ENCODE measurements at places on chromosomes 3 and 15.

- H3K27ac ChIP-seq = no peak overlapping the region
- H3K4me1 ChIP-seq = no peaks in the 10 kb centered on the region
- DNase-seq = no peak
Observed at GRCh38 chr3:71936681-71937080, 151.7 kb upstream of the PROK2 start.

GRCh38 chr15:67050062-67050461 lies 15.3 kb upstream of the SMAD3 start:
- H3K36me3 ChIP-seq = no peaks in the 10 kb centered on the region
- H3K27me3 ChIP-seq = no peaks in the 10 kb centered on the region
- DNase-seq = no peak
- H3K4me3 ChIP-seq = no peak overlapping the region
- peaks cover 24% of the 10 kb centered on the region for H3K4me1 ChIP-seq

DNA sequence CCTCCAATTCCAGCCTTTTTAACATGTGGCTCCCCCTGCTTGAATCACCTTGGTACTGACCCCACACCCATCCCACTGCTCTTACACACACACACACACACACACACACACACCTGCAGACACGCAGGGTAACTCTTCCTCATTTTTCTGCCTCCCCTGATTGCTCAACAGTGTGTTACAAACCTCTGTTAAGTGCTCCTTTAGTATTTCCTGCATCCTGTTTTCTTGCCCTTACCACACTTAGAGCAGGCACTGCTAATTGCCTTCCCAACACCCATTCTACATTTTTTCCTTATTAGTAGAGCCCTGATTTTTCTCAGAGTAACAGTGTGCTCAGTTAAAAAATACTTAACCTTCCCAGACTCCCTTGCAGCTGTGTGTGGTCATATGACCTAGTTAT lies 184.0 kb downstream of the EBLN2 start:
- H3K27me3 ChIP-seq = peaks cover 2% of the 10 kb centered on the region
- H3K4me3 ChIP-seq = no peak overlapping the region
- no peaks in the 10 kb centered on the region for H3K36me3 ChIP-seq
- no peak overlapping the region for H3K27ac ChIP-seq
- H3K4me1 ChIP-seq = no peaks in the 10 kb centered on the region
- no peak for DNase-seq

- H3K36me3 ChIP-seq = peaks cover 64% of the 10 kb centered on the region
- H3K4me3 ChIP-seq = no peak overlapping the region
- no peak for DNase-seq
- no peaks in the 10 kb centered on the region for H3K27me3 ChIP-seq
Observed at GRCh38 chr15:40982855-40983254, 29.6 kb downstream of the CHAC1 start.

- H3K4me1 ChIP-seq = no peaks in the 10 kb centered on the region
- no peak overlapping the region for H3K27ac ChIP-seq
- H3K4me3 ChIP-seq = no peak overlapping the region
- DNase-seq = no peak
- no peaks in the 10 kb centered on the region for H3K36me3 ChIP-seq
Observed at GRCh38 chr3:53534676-53535400, 40.4 kb downstream of the CACNA1D start.

DNA sequence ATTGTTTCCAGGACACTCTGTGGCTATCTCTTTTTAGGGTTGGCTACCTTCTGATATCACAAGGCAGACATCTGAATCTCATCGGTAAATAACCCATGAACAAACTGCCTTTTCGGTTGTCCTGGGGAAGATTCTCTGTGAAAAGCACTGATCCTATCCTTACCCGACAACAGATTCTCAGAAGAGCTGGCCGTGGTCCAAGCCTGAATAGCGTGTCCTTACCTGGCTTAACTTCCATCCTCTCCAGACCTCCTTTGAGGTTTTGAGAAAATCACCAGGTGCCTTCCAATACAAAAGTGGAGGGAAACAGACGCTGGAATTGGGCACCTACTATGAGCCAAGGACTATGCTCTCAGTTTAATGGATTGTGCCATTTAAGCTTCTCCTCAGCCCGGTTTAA lies 87.4 kb upstream of the ARHGEF3 start:
- H3K27ac ChIP-seq = peak overlapping the region; percentile 36
- no peak overlapping the region for H3K4me3 ChIP-seq
- no peaks in the 10 kb centered on the region for H3K27me3 ChIP-seq
- peaks cover 32% of the 10 kb centered on the region for H3K36me3 ChIP-seq

DNA sequence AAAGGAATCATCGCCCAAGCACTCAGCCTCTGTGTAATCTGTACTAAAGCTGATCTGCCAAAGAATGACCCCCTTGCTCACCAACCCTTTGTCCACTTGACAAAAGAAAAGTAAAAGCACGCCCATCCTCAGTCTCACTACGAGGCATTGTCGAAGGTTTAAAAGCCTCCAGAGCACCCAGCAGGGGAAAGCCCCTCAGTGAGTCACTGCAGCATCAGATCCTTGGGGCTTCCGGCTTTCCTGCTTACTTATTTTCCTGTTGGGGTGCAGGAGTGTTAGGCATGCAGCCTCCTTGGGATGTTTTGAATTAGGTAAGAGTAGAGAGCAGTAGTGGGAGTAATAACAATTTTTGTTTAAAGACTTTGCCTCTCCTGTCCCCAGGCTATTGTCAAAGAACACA lies 216.1 kb downstream of the MTHFS start:
- peaks cover 12% of the 10 kb centered on the region for H3K27me3 ChIP-seq
- no peak for DNase-seq
- H3K27ac ChIP-seq = no peak overlapping the region
- H3K4me1 ChIP-seq = no peaks in the 10 kb centered on the region
- no peaks in the 10 kb centered on the region for H3K36me3 ChIP-seq

GRCh38 chr3:25036633-25037032 lies 391.4 kb upstream of the RARB start:
- no peaks in the 10 kb centered on the region for H3K4me1 ChIP-seq
- no peak overlapping the region for H3K4me3 ChIP-seq
- H3K27me3 ChIP-seq = no peaks in the 10 kb centered on the region
- H3K36me3 ChIP-seq = no peaks in the 10 kb centered on the region
- no peak overlapping the region for H3K27ac ChIP-seq

- no peaks in the 10 kb centered on the region for H3K36me3 ChIP-seq
- no peak for DNase-seq
- no peaks in the 10 kb centered on the region for H3K27me3 ChIP-seq
- no peak overlapping the region for H3K4me3 ChIP-seq
Observed at GRCh38 chr3:144556392-144556791, 584.8 kb downstream of the DIPK2A start.

DNA sequence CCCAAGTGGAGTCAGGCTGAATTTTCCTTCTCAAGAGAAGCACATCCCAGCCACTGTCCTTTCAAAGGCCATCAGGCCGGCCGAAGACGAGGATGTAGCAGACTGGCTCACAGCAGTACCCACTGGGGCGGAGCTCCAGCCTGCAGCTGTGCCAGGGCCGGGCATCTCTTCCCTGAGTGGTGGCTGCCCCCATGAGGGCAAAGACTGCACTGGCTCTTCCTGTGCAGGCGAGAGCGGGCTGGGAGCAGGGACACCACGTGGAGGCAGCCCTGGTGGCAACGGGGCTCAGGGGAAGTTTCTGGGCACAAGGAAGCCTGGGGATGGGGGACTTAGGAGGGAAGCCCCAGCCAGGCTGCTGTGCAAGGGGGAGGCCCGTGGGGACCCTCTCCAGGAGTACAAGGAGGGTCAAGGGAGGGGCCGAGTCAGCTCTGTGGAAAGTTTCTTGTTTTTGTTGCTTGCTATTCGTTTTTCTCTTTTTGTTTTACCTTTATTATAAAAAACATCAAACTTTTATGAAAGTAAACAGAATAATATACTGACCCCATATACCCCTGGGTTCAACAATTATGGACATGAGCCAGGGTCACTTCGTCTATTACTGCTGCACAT lies 66.1 kb downstream of the RPN1 start:
- peaks cover 4% of the 10 kb centered on the region for H3K4me1 ChIP-seq
- peaks cover 11% of the 10 kb centered on the region for H3K27me3 ChIP-seq
- no peak overlapping the region for H3K4me3 ChIP-seq
- no peak overlapping the region for H3K27ac ChIP-seq
- no peaks in the 10 kb centered on the region for H3K36me3 ChIP-seq
